ENCODE measurements at places on chromosomes 7 and 10.

GRCh38 chr7:77843194-77843593 lies 44.6 kb downstream of the PHTF2 start:
- DNase-seq: no peak

GRCh38 chr10:35011771-35012191 lies 78.4 kb downstream of the CUL2 start:
- no peak for DNase-seq

- DNase-seq: no peak
These were observed 96.5 kb downstream of the PTPRN2 start for GRCh38 chr7:158491094-158491493.

GRCh38 chr7:99665312-99666012 lies 14.3 kb downstream of the CYP3A5 start:
- no peak for DNase-seq

DNA sequence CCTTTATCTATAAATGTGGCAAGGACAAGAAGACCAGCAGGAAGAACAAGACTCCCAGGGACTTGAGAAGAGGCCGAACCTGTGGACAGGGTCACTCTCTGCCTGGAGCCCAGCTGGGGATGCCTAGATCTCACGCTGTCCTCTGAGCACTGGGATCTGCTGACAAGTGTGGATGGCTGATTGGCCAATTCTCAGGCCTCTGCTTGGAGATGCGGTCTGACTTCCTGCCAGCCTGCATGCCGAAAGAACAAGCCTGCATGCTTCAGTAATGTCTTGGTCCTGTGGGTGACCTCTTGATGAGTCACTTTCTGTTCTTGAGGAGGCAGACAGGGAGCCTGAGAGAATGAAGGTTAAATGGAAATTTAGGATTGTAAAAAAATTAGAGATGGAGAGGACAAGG lies 84.7 kb downstream of the TMEM178B start:
- DNase-seq: no peak

DNA sequence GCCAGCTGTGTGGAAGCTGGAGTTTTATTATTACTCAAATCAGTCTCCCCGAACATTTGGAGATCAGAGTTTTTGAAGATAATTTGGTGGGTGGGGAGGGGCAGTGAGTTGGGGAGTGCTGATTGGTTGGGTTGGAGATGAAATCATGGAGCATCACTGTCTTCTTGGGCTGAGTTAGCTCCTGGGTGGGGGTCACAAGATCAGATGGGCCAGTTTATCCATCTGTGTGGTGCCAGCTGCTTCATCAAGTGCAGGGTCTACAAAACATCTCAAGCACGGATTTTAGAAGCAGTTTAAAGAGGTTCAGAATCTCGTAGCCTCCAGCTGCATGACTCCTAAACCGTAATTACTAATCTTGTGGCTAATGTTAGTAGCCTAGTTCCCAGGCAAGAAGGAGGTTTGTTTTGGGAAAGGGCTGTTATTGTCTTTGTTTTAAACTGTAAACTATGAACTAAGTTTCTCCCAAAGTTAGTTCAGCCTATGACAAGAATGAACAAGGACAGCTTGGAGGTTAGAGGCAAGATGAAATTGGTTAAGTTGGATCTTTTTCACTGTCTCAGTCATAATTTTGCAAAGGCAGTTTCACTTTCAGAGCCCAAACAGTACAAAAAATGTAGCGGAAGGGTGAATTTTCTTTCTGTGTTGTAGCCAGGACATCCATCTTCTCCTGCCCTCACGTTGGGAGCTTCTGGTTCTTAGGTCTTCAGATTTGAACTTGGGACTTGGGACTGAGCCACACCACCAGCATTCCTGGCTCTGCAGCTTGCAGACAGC lies 43.1 kb downstream of the KLF6 start:
- no peak for DNase-seq

DNA sequence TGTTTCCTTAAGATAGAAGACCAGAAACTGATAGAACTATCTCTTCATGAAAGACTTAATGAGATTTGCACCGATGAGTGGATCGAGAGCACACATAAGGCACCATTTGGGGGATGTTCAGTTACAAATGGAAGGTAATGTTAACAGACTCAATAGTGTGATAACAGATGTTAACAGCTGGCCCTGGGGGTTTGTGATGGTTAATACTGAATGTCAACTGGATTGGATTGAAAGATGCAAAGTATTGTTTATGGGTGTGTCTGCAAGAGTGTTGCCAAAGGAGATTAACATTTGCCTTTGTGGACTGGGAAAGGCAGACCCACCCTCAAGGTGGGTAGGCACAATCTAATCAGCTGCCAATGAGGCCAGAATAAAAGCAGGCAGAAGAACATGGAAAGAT lies 130.5 kb upstream of the DGKB start:
- no peak for DNase-seq

DNA sequence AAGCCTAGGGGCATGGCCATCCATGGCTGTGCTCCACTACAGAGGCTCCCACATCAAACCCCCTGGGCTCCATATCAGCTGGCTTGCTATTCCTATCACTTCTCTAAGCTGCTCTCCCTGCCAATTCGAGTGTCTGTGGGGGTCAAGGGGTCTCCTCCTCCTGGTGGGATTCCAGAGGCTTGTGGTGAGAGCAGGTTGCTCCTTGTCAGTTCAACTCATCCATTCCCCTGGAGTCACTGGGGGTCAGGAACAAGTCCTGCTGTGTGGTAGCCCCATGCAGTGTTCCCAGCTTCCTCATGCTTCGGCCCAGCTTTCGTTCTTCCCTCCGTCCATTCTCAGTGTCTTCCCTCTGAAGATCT lies 86.6 kb upstream of the UNC5B start:
- no peak for DNase-seq

- DNase-seq: no peak
These were observed 902.4 kb downstream of the LRMDA start for GRCh38 chr10:76333796-76334195.

GRCh38 chr7:69624435-69625230 lies 26.4 kb downstream of the AUTS2 start:
- DNase-seq: no peak

GRCh38 chr10:17418249-17418648 lies 36.1 kb downstream of the ST8SIA6 start:
- no peak for DNase-seq

- DNase-seq: no peak
These were observed 57.2 kb downstream of the MGAM2 start for GRCh38 chr7:142168746-142169145.

- no peak for DNase-seq
These were observed 13.0 kb upstream of the ELN start for GRCh38 chr7:74014931-74015330.

- DNase-seq: no peak
These were observed 674 bp downstream of the MRPS24 start for GRCh38 chr7:43868681-43869005.

DNA sequence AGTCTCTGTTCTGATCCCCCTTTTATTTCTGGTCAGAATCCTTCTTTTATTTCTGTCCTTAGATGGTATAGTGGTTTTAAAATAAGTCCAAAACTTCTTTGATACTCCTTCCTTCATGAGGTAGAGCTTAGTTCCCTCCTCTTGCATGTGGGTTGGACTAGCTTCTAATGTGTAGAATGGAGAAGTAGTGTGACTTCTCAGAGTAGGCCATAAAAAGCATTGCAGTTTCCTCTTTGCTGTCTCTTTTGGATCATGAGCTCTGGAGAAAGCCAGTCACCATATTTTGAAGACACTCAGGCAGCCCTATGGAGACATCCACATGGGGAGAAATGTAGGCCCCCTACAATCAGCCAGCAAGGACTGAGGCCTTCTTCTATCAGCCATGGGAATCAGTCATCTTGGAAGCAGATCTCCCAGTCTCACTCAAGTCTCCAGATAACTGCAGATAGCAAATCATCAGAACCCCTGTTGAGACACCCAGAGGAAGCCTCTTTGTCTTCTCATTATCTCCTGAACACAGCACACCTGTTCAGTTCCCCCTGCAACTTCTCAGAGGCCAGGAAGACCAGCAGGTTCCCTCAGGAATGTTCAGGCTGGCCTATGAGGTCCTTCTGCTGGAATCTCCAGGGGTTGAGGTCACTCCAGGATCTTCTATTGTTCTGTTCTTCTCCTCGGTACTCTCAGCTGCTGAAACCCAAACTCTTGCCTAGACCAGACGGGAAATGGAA lies 511.9 kb upstream of the ZMIZ1 start:
- DNase-seq: no peak

DNA sequence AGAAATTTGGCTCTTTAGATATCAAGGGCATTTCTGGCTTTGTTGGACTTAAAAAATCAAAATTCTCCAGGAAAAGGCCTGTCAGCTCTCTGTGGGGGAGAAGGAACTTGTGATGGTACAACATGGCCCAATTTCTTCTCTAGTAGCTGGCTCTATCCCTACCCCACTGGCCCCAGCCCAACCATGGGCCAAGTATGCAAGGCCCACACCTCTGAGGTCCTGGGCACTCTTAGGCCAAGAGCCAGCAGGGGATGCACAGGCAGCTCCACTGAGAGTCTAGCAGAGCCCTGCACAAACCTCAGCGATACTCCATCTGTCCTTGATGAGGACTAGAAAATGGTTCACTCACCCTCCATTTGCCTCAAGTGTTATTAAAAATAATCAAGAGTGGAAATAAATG lies 261.2 kb downstream of the C7orf25 start:
- DNase-seq: no peak

DNA sequence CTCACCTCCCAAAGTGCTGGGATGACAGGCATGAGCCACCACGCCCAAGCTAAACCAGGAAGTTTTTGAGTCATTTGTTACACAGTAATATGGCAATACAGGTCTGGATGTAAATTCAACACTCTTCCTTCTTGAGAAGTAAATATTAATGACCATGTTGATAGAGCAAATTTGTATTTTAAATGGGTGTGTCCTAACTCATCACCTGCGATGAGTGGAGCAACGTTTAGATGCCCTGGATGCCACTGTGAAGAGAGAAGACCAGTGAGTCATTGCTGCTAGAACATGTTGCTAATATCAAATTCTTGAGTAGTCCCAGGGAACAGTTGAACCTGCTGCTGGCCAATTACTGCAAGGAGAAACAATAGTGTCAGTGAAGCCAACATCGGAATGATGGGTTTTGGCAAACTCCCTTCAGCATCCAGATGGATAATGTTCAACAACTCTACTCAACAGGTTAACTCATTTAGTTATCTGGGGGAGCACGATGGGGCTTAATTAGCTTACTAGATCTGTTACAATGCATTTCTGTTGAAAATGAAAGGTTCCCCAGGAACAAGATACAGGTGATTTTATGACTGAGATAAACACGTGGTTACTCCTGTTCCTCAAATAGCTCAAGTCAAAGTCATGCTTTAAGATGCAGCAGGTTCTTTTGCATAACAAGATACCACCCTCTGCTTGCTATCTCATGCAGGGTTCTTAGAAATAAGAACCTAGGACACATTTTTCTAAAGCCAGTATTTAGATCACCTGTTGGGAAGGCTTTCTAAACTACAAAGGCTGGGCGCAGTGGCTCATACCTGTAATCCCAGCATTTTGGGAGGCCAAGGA lies 146.8 kb downstream of the CALN1 start:
- no peak for DNase-seq
